ENCODE measurements at places on chromosomes 3 and 15. TPM values are rescaled to one million over a fixed set of nuclear protein-coding genes. Genes with fewer than 3 reads are reported as not detected.
A peak's percentile ranks its signal among the peaks of the same experiment; 100 is the strongest.

- no peak for DNase-seq
Observed at GRCh38 chr3:66253790-66254620, 33.2 kb downstream of the SLC25A26 start.

- no peak for DNase-seq
Observed at GRCh38 chr15:56913670-56914069, 4.8 kb upstream of the TCF12 start.

DNA sequence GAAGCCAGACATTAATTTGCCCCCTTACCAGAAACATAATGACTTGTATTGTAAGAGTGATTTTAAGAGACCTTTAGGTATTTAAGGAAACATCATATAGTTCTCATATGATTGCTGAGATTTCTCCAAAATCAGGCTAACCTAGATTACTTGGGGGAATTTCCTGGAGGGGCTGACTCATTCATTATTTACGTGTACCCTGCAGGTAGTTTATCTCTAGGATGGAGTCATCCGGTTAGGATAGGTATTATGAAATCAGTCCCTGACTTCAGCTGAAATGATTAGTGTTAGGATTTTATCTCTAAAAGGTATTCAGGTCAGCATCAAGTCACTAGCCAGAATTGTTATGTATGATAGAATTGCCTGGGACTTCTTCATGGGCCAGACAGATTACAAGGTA, 97.5 kb downstream of the TCF12 start:
- DNase-seq, result no peak

- DNase-seq, result no peak
Observed at GRCh38 chr3:31862666-31863279, 118.3 kb downstream of the OSBPL10 start.

DNA sequence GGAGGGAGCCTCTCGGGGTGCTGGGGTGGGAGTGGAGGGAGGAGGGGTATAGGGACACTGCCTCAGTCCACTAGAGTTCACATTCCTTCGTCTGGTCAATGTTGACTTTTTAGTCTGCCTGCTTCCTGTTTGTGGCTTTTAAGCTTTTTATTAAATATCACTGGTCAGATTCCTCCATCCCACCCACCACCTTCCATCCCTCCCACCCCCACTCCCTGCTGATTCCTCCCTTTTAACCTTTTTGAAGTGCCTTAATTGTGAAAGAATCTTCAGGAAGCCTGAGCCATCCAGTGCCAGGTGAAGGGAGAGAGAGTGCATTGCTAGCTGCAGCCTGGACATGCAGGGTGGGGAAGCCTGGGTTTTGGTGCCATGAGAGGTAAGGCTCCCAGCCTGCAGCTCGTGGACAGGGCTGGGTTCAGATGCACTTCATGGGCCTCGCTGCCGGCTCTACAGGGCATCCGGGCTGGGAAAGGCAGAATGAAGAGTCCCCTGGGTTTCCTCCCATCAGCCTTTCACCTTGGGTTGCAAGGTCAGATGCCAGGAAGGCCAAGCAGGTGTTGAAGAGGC, 105.9 kb downstream of the DNAJB8 start:
- no peak for DNase-seq

GRCh38 chr15:76642671-76643070, 262.5 kb downstream of the SCAPER start:
- no peak for DNase-seq

- no peak for DNase-seq
Observed at GRCh38 chr3:136105044-136105443, 91.1 kb downstream of the MSL2 start.

DNA sequence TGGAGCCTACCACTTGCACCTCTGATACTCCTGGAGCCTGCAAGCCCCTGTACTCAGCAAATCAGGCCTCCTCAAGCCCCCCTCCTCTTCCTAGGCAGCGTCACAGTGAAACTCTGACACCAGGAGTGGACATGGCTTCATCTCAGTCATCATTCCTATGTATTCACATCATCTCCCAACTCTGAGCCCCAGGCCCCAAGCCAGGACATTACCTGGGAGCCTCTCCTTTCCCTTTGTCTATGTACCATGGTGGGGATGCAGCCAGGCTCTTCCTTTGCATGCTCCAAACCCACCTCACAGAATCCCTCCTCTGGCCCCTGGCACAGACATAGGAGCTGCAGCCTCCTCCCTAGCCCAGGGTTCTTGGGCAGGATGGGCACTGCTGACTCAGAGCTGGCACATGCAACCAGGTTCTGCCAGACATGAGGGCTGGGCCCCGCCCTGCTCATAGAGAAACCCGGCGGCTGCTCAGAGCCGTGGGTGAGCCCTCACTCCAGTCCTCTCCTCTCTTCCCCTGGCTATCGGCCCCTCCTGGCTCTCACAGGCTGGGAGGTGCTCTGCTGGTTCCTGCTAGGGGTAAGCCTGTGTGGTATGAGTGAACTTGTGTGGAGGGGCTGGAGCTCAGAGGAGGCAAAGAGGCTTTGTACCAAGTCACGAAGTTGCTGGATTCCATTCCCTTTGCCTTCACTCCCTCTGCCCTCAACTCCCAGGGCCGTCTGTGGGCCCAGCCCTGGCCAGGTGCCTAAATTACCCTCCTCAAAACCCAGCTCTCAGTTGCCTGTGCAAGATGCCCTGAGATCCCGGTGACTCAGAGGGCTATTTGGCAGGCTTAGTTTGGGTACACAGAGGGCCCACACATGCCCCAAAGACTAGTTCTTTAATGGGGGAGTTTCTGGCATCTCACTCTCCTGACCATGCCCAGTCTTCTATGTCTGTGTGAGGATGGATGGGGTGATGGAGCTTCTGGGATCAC, 1.9 kb upstream of the PLCD1 start:
- DNase-seq, result no peak

GRCh38 chr3:132625613-132626012, 28.5 kb downstream of the ACKR4 start:
- no peak for DNase-seq

PATL2 gene
- polyA plus RNA-seq, result 2.1 TPM

DNA sequence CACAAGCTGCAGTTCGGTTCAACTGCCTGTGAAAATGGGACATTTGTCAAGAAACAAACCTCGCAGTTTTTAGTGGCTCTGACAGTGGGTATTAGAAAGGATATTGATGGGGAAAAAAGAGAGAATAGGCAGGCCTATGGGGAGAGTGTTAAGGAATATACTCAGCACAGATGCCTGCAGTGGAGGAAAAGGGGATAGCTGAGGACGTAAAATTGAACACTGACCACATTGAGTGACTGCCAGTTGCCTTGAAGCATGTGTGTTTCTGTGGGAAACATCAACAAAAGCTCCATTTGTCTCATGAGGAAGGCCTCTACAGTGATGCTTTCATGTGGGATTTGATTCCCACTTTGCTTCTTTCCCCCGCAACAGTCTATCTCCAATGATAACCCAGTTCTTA, 1042.1 kb downstream of the TUSC7 start:
- DNase-seq, result no peak

GRCh38 chr3:136110481-136110880, 85.7 kb downstream of the MSL2 start:
- no peak for DNase-seq

SCG3 gene
- not detected for polyA plus RNA-seq

DNA sequence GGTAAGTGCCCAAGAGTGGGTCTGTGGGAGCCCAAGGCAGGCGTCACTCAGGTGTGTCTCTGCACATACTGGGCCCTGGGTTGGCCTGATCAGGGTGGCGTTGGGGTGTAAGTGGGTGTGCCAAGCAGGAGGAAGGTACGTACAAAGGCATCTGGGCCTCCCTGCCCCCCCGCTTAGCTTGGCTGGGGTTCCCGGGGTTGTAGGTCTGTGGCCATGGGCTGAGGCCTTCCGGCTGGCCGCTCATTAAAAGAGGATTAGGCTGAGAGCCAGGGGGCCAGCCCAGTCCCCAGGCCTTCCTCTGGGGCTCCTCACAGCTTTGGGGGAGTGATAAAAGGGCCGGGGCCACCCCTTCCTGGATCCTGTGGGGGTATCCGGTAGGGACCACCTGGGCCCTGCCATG, 13.3 kb downstream of the SEMA3F start:
- DNase-seq, result no peak

RTP3 gene
- polyA plus RNA-seq, result not detected

ALS2CL gene
- polyA plus RNA-seq, result 102 TPM

GRCh38 chr3:14540821-14541385, 761 bp upstream of the GRIP2 start:
- no peak for DNase-seq

GRCh38 chr3:138118612-138119422, 3.4 kb upstream of the DZIP1L start:
- DNase-seq, result peak; percentile 57

CHL1 gene
- polyA plus RNA-seq, result 1.0 TPM

DNA sequence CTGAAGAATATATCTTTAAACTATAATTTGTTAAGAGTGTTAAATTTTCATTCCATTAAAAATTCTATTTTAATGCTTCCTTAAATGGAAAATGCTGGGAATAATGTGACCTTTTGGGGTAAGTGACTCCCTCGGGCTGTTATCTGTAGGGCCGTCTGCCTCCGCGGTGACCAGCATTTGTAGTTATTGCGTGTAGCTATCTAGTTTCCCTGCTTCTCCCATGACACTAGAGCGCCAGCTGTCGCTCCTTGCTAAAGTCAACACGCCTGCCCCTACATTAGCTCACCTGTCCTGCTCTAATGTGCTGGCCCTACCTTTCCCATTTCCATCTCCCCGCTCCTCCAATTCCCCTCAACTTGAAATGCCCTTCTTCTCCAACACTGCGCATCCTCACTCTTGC, 12.4 kb upstream of the CHRM5 start:
- DNase-seq, result no peak

- no peak for DNase-seq
Observed at GRCh38 chr15:25830844-25831451, 32.2 kb downstream of the ATP10A start.

- DNase-seq, result peak; percentile 68
Observed at GRCh38 chr15:84981711-84982300, at the start of gene PDE8A. Gene PDE8A (plus strand): TSS chr15:84981856. CDS start chr15:84982163, 307 bp downstream.

TMEM40 gene
- polyA plus RNA-seq, result 10.1 TPM

DNA sequence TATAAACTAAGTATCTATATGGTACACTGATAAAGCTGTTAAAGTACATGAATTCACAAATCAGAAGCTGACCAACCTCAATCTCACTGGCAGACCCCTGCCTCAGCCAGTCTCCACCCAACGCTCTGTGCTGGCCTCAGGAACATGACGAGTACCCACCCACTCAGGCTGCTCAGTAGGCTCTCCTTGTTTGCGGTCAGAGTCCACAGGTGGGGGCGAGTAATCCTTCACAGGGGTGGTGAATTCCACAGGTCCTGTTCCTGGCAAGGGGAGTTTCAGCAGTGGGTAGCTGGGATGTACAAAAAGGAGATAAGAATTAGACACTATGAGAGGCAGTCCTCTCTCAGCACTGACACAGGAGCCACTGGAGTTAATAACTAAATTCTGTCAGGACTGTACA, 40.9 kb downstream of the SCAP start:
- DNase-seq, result no peak

RGMA gene
- polyA plus RNA-seq, result 11.9 TPM

GRCh38 chr3:134029734-134030378, at the start of gene SLCO2A1:
Gene SLCO2A1 (minus strand): TSS chr3:134029925. CDS start chr3:134029802, 123 bp downstream.
- DNase-seq, result peak; percentile 29

DNA sequence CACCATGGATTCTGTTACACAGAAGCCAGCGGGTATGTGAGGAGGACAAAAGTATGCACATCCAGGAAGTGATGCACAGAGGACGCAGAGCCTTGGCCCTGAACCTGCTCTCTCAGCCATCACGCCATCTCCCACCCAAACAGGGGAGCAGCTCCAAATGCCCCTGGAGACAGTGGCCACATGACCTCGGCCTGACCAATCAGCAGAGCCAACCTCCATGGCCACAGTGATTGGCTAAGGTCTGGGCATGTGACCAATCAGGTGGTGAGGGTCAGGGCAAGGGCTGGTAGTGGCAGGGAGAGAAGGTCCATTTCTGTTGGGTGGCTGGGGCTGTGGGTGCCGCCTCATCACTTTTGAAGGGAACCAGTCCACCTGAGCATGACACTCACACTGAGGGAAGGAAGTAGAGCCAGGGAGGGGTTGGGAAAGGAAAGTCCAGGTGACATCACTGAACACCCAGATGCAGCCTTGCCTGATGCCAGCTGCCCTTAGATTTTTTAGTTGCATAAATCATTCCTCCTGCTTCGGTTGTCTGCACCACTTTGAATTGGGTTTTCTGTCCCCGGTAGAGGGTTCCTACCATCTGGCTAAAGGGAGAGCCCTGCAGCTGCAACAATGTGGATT, 70.3 kb upstream of the IQSEC1 start:
- DNase-seq, result no peak

All from heart right ventricle (tissue), 16 donors.